ENCODE measurements at places on chromosomes 12 and 14.

DNA sequence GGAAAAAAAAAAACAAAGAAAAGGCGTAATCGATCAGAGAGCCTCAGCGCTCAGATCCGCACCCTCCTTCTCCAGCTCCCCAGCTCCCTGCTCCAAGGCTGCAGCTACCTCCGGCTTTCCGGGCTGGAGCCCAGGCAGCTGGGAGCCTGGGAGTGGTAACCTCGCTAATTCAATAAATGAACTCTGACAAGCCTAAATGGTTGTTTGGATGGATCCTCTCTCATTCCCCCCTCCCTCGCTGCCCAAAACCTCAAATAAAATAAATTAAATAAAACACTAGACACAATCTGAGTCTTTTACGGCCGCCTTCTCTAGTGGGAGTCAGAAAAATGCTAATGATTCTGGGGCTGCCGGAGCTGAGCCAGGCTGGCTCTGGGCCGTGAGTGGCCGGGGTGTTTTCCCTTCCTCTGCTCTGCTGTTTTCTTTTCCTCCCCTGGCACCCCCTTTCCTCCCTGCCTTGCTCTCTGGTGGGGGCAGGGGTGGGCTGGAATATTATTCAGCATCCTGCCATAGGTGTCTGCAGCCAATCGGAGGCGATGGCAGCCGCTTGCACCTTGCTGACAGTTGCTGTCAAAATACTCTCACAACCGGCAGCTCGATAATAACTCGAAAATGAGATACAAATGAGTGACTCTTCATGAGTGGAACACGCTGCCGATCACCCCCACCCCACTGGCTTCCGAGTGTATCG lies 76.1 kb downstream of the RBM19 start:
- DNase-seq, result no peak

DNA sequence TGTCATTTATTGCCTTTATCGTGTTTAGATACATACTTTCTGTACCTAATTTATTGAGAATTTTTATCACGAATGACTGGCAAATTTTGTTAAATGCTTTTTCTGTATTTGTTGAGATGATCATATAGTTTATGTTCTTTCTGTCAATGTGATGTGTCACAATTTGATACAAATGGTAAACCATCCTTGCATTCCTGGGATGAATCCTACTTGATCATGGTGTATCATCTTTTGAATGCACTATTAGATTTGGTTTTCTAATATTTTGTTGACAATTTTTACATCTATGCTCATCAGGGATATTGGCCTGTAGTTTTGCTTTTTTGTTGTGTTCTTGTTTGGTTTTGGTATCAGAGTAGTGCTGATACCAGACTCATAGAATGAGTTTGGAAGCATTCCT lies 185.1 kb downstream of the NUBPL start:
- no peak for DNase-seq

DNA sequence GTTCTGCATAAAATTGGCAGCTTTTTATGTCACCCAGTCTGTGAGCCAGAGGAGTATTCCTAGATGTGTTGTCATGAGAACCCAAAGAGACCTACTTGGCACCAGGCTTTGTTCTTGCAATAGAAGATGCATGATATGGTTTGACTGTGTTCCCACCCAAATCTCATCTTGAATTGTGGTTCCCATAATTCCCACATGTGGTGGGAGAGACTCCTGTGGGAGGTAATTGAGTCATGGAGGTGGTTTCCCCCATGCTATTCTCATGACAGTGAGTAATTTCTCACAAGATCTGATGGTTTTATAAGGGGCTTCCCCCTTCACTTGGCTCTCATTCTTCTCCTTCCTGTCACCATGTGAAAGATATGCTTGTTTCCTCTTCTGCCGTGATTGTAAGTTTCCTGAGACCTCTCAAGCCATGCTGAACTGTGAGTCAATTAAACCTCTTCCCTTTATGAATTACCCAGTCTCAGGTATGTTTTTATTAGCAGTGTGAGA lies 572.0 kb upstream of the ATP2B1 start:
- DNase-seq, result peak; percentile 66

DNA sequence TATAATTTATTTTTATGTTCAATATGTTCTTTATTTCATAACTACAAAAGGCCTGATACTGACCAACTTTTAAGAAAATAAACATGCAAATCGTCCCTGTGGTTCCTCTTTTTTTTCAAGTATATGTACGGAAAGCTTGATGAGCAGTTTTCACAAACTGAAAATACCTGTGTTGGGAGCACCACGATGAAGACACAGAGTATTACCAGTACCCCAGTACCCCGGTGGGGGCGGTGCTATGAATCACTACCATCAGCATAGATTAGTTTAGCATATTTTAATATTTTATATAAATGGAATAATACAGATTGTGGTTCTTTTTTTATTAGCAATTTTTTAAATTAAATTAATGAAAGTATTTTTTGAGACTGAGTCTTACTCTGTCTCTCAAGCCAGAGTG lies 7.0 kb downstream of the B4GALNT3 start:
- no peak for DNase-seq

GRCh38 chr14:92484132-92484823 lies 29.3 kb upstream of the RIN3 start:
- no peak for DNase-seq

GRCh38 chr12:96720363-96720705 lies 186.7 kb upstream of the NEDD1 start:
- DNase-seq, result no peak

DNA sequence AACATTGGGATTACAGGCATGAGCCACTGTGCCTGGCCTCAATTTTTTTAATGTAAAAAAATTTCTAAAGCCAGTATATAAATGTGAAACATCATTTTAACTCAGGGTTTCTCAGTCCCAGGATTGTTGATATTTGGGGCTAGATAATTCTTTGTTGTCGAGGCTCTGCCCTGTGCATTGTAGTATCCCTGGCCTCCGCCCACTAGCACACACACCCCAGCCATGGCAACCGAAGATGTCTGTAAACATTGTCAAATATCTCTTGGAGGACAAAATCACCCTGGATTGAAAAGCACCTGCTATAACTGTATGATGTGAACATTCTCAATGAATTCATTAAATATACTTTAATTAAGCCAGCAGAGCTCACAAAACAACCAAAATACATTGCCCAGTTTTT lies 8.4 kb upstream of the CIT start:
- DNase-seq, result no peak

DNA sequence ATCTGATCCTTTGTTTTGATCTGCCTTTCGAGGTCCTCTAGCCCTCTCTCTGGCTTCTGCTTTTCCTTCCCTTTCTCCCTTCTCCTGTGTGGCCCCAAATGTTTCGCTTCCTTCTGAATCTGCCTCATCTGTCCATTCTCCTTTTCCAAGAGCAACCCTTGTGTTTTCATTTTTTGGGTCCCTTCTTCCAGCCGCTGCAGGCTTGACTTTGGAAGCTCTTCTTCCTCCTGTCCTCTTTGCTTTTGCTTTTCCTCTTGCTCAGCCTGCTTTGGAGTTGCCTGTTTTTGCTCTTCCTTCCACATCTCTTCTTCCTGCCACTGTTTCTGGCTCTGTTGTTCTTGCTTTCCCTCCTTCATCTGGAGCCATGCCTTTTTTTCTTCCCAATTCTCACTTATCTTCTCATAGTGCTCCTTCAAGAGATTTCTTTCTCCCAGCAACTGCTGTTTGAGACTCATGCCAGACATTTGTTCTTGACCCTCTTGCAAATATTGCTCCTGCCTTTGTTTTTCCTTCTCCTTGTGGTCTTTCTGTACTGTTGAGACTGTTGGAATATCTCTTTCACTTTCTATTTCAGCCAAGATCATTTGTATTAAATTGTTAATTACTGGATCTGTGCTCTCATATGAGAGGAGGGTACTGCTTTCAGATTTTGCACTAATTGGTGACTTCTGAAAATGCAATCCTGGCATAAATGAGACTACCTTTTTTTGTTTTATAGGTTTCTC lies 42.4 kb downstream of the FAM186A start:
- DNase-seq, result no peak

All from suppressor macrophage treated with lipopolysaccharide for 1 hour (primary cell).